ENCODE measurements at places on chromosomes 4 and X. TPM values are rescaled to one million over a fixed set of nuclear protein-coding genes. Genes with fewer than 3 reads are reported as not detected.

TCEAL2 gene
- total RNA-seq, result 0.47 TPM

RNF150 gene
- 68.0 TPM for total RNA-seq

LANCL3 gene
- 0.27 TPM for total RNA-seq

ELOVL6 gene
- 2.6 TPM for total RNA-seq

PF4V1 gene
- total RNA-seq, result not detected

CTAG2 gene
- not detected for total RNA-seq

MAP7D2 gene
- total RNA-seq, result 0.44 TPM

ATP1B4 gene
- 1.8 TPM for total RNA-seq
